Kidney (tissue), 22 donors: ENCODE measurements at places on chromosomes 1 and 21. TPM values are rescaled to one million over a fixed set of nuclear protein-coding genes. Genes with fewer than 3 reads are reported as not detected.

- no peak for DNase-seq
Observed at GRCh38 chr1:199780948-199781670, 246.4 kb upstream of the NR5A2 start.

DNA sequence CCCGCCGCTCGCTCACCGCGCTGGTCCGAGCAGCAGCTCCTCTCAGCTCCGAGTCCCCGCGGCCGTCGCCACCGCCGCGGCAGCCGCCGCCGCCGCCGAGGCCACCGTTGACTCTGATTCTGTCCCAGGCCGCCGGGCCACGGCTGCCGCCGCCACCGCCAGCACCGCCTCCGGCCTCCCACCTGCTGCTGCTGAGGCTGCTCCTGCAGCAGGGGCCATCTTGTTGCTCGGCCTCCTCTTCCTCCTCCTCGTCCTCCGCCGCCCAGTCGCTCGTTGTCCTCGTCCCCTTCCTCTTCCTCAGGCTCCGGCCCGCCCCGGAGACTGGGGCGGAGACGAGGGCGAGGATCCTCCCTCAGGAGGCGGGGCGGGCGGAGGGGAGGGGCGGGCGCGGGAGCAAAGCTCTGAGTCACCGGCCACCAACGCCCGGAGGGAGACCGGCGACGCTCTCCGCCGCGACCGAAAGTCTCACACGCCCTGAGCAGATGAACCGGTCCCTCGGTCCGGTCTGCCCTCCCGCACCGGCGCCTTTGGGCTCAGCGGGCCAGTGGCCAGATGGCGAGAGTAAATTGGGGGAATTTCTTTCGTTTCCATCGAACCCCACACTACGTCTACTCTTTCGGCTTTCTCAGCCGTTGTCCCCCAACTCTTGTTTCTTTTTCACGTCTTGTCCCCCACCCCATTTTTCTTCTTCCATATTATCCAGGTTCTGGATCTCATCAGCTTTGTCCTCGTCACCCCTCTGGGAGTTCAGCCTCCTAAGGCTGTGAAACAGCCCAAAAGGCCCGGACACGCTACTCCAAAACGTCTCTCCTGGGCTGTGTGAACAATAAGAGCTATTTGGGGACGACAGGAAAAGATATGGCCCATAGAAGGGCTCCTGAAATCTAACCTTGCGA is at the start of gene RC3H1:
RC3H1 (minus strand) TSS at position 278 of the 896 bp plus-strand sequence. CDS start 29,372 bp downstream, outside the sequence.
- peak; percentile 97 for DNase-seq

- DNase-seq: no peak
Observed at GRCh38 chr1:242140836-242141235, 141.9 kb upstream of the MAP1LC3C start.

- DNase-seq: no peak
Observed at GRCh38 chr1:9229549-9229948, 5.0 kb upstream of the H6PD start.

DNA sequence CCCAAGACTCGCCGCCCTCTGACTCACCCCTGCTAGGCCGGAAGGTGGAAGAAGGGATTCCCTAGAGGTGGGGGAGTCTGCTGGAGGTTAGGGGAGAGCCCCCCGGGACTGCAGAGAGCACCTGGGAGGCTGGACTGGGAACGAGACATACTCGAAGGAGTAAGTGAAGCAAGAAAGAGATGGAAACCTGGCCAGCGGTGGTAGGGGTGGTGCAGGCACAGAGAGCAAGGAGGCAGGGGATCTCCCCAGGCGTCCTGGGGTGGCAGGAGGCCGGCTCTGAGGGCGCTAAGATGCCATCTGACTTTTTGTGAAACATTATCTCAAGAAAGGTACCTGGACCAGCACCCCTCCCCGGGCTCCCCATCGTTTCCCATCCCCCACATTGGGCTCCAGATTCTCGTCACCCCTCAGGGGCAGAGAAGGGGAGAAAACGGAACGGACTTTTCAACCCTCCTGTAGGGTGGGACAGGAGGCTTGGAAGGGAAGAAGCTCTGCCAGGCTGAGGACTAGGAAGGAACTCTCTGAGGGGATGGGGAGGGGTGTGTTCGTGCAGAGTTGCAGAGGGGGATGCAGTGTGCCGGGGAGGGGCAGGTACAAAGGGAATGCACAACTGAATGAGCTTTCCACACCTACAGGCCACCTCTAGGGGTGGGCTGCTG is 708 bp downstream of the CHRNB2 start:
- no peak for DNase-seq

- DNase-seq: no peak
Observed at GRCh38 chr1:65558215-65558614, 137.7 kb downstream of the LEPR start.

The PLPP3 gene
- total RNA-seq: 107 TPM

The TSSK3 gene
- 4.3 TPM for total RNA-seq

The POGK gene
- total RNA-seq: 40.7 TPM

The LCE1C gene
- not detected for total RNA-seq
